ENCODE measurements at places on chromosomes 2 and 18.

DNA sequence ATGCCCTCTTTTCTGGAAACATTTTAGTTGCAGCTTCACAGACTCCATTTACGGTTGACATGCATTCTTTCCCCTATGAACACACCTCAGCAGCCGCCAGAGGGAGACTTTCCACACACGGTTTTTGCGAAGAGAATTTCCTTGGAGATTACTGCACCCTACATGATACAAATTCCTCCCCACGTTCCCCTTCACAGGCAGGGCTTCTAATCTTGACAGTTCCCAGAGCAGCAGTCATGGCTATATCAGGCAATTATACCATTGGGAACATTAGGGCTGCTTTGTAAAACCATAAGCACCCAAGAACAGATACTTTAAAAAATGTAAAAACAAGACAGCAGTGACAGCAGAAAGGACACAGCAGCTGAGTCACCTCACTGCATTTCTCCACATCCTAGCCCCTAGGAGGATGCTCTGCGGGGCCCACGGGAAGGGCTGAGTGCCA, 253.8 kb downstream of the TGIF1 start:
- peak; percentile 65 for DNase-seq

- DNase-seq: no peak
Observed at GRCh38 chr2:11065833-11066485, 89.3 kb upstream of the SLC66A3 start.

DNA sequence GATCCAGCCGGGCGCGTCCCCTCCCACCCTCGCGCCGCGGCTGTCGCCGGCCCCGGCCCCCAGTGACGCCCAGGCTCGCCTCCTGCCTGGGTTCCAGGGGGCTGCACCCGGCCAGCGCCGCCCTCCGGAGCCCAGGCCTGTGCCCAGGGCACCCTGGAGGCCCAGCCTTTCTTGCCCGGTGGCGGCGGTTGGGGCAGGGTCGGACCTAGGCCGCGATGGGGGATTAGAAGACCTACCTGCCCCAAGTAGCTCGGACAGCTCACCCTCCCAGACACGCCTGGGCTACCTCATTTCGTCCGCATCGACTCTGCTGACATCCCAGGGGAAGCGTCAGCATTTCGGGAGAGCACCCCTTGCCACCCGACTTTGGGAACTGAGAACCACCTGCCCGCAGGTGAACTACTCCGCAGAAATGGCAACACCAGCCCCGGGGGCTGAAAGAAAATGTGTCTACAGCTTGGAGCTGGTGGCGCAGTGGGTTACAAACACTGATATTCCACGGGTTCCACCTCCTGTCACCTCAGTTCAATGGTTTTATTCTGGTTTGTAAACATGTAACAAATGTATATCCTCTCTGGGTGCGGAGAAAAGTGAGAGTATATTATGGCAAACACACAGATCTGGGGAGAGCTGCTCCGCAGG, 834 bp upstream of the ARL4C start:
- DNase-seq: no peak

GRCh38 chr2:9260464-9260918, 53.9 kb downstream of the ASAP2 start:
- no peak for DNase-seq

- no peak for DNase-seq
Observed at GRCh38 chr2:118457951-118458350, 369.7 kb downstream of the INSIG2 start.

GRCh38 chr2:118269408-118270051, 181.3 kb downstream of the INSIG2 start:
- no peak for DNase-seq

GRCh38 chr2:180291060-180291459, 284.0 kb upstream of the CWC22 start:
- no peak for DNase-seq

DNA sequence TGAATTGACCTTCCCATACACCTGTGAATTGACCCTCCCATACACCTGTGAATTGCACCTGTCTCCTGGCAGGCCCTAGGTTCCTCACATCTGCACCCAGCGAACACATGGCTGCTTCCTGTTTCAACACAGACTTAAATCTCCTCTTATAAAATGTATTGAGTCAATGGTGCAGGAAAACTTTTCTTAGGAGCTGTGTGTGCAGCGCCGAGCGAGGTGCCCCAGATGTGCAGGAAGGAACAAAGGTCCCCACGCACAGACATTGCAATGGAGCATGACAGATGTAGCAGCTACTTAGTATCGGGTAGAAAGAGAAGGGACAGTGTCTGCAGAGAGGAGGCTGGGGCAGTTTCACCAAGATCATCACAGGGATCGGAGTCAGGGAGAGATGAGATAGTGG, 85.5 kb upstream of the PXDN start:
- no peak for DNase-seq

DNA sequence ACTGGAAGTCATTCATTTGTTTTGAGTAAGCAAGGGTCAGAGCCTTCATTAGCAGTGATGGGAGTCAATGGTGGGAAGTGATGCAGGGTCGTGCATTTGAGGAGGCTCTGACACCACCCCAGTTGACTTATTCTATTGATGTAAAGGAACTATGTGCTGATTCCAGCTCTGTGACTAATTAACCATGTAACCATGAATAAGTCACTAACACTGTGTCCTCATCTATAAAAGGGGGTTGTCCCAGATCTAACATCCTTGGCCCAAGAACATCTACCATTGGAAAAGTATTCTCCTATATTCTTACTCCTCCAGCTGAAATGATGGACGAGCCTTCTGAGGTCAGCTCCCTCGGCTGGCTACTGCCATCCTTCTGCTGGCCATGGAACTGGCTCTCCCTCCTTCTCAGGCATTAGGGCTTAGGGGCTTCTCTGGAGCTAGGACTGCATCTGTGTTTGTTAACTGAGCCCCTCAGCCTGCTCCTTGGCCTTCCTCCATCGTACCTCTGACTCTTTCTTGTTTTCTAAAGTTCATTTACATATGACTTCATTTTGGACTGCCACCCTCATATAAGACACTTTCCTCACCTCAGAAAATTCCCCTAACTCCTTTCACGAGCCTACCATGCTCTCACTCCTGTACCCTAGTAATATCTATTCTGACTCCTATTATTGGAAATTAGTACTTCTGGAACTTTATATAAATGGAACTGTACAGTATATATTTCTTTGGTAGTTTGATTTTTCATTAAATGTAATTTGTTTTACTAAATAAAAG, 115.5 kb downstream of the KCTD1 start:
- no peak for DNase-seq

GRCh38 chr2:189798312-189799029, 14.2 kb downstream of the PMS1 start:
- peak; percentile 44 for DNase-seq

DNA sequence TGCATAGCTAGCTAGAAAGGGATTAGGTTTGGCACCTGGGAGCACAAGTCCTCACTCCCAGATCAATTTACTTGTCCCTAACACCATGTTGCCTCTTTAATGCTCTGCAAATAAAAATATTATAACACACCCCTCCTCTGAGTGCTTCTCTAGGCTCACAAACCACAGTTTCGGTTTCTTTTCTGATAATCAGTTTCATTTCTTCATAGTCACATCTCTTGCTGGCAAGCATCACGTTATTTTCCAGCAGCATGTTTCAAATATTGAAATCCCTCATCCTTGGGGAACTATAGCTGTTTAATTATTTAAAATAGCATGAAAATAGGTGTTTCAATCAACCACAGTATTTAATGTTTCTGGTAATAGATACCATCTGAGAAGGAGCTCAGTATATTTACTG, 13.9 kb upstream of the SMCHD1 start:
- DNase-seq: no peak

DNA sequence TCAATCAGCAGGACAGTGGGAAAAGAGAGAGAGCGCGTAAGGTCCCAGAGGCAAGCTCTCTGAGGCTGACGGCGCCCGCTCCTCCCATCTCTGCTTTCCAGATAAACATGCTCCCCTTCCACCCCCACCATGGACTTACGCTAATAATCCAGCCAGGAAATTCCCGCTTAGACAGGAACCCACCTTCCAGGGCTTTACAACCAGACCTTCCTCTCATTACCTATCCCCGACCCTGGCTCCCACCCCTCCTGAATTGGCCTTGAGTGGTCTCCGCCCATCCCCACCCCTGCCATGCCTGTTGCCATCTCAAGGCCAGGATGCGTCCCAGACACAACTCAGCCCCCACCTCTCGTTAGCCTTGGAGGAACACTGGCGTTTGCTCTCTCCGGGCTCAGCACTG, 131.1 kb downstream of the SMAD2 start:
- no peak for DNase-seq

DNA sequence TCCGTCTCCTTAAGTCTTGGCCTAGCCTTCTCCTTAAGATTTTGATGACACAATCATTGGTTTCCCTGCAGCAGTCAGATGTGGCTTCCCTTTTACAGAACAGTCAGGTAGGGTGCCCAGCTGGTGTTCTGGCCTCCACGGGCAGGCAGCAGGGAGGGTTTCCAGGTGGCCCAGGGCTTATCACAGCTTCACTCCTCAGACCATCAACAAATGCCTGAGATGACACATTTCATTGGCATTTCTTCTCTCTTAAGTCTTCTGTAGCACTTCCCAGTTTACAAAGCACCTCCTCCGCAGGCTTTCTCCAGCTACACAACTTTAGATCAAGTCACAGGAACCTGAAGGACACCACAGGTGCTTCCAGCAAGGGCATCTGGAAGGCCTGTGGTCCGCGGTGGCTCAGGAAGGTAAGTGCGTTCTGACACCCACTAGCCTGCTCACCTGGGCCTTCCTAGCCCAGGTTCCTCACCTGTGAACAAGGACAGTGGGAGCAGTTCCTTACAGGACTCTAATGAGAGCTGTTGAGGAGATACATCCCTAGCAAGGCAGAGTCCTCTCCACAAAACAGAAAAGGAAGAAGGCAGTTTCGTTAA, 37.6 kb downstream of the PTPN18 start:
- DNase-seq: no peak

- no peak for DNase-seq
Observed at GRCh38 chr2:219169930-219170654, at the start of gene SLC23A3. TSS of gene SLC23A3 (minus strand) at chr2:219170029. CDS start at chr2:219169984, 45 bp downstream.

DNA sequence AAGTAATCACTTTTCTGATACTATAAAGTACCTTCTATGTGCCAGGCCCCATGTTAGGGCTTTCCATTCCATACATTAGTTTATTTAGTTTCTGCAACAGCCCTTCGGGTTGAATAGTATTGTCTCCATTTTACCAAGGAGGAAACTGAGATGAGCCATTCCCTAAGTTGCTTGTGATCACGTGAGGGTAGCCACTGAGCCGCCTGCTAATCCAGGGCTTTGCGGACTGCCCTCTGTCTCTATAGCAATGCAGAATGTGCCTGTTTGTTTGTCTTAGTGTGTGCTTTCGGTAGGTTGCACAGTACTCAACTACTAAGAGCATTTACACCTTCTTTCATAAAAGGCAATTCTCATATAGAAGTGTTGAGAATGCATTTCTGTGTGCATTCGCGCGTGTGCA, 5.0 kb downstream of the EMILIN2 start:
- no peak for DNase-seq

- no peak for DNase-seq
Observed at GRCh38 chr18:56199580-56200330, 438.6 kb downstream of the TXNL1 start.

DNA sequence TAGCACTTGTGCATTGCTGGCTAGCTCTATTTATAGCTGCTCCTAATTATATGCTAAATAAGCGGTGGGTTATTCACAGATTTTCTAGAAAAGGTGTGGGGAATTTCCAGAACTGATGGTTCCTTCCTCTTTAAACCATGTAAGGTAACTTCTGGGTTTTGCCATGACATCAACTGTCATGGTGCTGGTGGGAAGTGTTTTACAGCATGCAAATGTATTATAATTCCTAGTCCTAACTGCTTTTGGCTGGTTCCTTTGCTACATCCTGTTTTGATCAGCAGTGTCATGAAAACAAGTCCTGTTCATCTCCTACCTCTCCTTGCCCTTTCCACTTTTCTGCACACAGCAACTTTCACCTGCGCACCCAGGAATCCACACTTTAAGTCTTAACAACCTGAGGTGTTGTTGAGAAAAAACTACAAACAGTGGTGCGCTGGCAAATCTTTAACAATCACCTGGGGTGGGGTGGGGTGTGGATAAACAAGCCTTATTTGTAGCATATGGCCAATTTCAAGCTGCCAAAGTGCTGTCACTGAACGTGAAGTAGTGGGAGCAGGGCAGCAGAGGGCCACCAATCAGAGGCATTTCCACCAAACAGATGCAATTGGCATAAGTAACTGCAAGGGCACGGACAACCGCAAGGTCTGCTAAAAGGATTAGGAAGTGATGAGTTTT, 33.4 kb upstream of the SKOR2 start:
- DNase-seq: no peak

GRCh38 chr2:174602745-174603144, 5.1 kb upstream of the WIPF1 start:
- no peak for DNase-seq

- DNase-seq: no peak
Observed at GRCh38 chr18:40494603-40495002, 1460.4 kb upstream of the PIK3C3 start.

DNA sequence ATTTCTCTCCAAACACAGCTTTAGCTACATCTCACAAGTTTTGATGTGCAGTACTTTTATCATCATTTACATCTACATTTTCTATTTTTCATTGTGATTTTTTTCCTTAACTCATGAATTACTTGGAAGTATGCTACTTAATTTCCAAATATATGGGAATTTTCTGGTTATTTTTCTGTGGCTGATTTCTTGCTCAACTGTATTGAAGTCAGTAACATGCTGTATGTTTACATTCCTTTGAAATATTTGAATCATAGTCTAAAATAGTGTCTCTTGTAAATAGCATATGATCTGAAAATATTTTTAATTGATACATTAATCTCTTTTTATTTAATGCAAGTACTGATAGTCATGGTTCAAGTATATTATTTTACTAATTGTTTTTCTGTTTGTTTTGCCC, 26.0 kb upstream of the GALNT5 start:
- no peak for DNase-seq

DNA sequence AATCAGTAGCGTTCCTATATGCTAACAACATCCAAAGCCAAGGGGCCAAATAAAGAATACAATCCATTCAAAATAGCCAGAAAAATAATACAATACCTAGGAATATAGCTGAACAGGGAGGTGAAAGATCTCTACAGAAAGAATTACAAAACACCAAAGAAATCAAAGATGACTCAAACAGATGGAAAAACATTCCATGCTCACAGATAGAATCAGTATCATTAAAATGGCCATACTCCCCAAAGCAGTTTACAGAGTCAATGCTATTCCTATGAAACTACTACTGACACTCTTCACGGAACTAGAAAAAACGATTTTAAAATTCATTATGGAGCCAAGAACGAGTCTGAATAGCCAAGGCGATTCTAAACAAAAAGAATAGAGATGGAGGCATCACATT, 57.4 kb downstream of the CCBE1 start:
- DNase-seq: no peak

DNA sequence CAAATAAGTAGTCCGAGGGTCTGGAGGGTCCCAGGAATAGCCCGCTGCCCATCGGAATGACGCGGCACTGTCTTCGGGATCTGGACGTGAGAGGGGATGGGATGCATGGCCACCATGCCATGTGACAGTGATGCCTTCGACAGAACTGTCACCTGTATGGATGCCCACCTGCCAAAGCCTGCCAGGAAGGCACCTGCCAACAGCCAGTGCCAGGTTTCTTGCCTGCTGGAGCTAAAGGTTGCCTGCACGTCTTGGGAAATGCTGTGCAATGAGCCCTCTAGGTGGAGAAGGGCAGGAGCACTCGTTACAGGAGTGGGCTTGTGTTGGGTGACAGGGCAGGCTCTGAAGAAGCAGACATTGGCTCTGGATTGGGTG, 20.5 kb downstream of the GPR35 start:
- no peak for DNase-seq
